ENCODE measurements at places on chromosomes 6 and 20.

GRCh38 chr20:62694868-62695267, 13.8 kb upstream of the NTSR1 start:
- DNase-seq, result no peak

- DNase-seq, result no peak
Observed at GRCh38 chr6:12114055-12114503, 102.0 kb downstream of the HIVEP1 start.

- no peak for DNase-seq
Observed at GRCh38 chr6:89932245-89932802, 38.1 kb downstream of the GJA10 start.

DNA sequence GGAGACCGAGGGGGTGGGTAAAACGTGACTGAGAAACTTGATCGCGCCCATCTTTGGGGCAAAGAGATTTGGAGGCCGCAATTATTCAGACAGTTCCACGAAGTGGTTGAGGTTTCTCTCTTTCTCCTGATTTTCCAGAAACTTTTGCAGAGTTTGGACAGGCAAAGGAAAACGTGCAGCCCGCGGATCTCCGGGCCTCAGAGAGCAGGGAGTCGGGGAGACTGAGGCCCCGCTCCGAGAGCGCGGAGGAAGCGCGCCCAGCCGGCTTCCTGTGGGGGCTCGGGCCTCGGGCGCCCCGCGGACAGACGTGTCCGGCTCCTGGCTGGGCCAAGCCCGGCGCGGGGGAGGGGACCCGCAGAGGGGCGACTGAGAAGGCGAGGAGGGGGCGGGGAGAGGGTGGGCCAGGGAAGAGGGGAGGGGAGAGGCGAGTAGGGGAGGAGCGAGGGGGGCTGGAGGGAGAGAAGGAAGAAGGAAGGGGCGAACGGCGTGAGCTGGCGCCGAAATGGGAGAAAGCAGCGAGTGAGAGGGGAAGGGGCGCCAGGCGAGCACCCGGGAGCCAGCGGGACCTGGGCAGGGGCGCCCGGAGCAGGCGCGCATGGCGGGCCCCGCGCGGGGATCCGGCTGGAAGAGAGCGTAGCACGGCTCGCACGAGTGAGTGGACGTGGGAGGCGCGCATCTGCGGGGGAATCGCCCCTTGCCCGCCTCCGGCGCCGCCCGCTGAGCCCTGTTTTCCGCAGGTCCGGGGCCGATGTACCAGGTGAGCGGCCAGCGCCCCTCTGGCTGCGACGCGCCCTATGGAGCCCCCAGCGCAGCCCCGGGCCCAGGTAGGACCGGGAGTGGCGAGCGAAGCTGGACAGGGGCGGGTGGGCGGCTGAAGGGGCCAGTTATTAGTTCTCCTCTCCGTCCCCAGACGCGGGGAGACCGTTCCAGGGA, at the start of gene MDFI:
MDFI (plus strand) TSS at position 467 of the 933 bp plus-strand sequence; CDS start at position 749, 282 bp downstream.
- DNase-seq, result no peak

- DNase-seq, result no peak
Observed at GRCh38 chr20:4689220-4689619, 32.5 kb upstream of the PRND start.

DNA sequence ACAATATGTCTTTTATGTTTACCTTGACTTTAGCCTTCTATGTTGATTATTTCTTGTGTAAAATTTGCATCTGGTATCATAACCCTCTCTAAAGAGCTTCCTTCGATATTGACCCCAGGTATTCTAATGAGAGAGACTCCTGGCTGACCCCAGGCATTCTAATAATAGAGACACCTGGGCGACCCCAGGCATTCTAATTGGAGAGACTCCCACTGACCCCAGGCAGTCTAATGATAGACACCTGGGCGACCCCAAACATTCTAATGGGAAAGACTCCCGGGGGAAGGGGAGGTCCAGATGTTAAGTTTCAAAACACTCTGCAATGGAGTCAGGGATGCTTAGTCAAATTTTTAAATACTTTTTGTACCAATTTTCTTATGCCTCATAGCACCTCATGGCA, 726.4 kb downstream of the COL12A1 start:
- no peak for DNase-seq
